ENCODE measurements at places on chromosomes 2 and 18. TPM values are rescaled to one million over a fixed set of nuclear protein-coding genes. Genes with fewer than 3 reads are reported as not detected.

DNA sequence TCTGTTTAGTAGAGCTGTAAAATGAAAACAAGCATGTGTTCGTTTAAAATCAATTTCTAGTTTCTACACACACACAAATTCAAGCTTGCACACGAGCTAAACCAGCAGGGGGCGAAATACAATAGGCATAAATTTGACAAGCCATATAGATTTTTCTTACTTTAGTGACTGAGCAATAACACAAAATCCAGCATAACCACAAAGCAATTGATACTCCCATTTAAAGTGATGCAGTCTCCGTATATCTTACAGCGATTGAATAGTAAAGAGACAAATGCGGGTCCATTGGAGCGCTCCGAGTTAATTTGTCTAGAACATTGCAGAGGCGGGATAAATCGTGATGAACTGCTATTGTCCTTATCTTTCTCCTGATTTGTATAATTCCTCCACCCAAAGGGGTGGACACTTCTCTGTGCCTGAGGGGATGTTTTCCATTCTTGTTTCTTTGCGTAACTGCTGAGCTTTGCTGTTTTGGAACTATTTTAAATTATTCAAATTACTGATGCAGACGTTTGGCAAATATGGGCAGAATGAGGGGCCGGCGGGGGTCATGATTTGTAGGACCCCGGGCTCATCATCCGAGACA lies 1.2 kb upstream of the AFTPH start:
- peak; percentile 79 for DNase-seq

COLEC11 gene
- 1.5 TPM for polyA plus RNA-seq

MRPL30 gene
- polyA plus RNA-seq, result 39.4 TPM

LYPD1 gene
- 4.0 TPM for polyA plus RNA-seq

DNA sequence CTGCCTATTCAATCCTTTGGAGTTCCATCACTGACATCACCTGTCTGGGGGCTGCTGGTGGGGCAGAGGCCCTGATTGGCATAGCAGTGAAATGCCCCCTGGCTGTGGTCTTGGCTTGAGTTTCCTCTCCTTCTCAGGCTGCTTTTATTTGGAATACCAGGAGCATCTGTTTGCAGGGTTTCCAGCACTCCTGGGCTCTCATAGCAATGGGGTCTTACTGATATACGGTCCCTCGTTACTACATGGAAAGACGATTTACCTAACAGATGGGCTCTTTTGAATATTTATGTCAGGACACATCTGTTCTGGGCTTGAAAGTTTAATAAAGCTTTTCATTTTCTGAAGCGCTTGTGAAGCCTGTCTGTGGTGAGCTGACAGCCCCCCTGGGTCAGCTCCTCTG lies 230.3 kb downstream of the SLC4A3 start:
- DNase-seq, result no peak
